ENCODE measurements at places on chromosomes 16 and 17.

- DNase-seq = no peak
Observed at GRCh38 chr16:3868967-3869366, 11.5 kb downstream of the CREBBP start.

DNA sequence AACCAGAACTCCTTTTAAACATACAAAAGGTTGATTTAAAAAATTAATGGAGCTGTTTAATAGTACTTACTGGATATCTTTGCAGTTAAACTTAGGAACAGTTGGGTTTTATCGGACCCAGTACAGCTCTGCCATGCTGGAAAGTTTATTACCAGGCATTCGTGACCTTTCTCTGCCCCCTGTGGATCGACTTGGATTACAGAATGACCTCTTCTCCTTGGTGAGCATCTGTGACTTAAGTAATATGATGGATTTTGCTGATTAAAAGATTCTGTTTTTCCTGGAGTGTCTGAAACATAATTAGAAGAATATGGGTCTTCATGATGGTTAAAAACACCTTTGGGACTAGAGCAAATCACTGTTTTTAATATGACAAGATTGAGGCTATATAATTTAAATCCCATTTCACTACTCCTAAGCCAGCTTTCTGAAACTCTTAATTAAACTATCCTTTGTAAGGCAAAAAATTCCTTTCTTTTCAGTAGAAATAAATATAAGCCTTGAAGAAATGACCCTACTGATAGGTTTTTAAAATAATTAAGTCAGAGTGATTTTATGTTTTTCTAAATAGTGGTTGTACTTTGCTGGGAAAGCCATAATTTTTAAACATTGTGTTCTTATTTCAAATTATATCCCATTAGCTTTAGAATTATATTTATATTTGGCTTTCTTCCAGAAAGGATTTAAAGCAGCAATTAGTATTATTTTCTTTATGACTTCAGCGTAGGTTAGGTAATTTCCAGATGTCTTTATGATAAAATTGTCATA, 45.7 kb upstream of the KPNB1 start:
- DNase-seq = no peak

DNA sequence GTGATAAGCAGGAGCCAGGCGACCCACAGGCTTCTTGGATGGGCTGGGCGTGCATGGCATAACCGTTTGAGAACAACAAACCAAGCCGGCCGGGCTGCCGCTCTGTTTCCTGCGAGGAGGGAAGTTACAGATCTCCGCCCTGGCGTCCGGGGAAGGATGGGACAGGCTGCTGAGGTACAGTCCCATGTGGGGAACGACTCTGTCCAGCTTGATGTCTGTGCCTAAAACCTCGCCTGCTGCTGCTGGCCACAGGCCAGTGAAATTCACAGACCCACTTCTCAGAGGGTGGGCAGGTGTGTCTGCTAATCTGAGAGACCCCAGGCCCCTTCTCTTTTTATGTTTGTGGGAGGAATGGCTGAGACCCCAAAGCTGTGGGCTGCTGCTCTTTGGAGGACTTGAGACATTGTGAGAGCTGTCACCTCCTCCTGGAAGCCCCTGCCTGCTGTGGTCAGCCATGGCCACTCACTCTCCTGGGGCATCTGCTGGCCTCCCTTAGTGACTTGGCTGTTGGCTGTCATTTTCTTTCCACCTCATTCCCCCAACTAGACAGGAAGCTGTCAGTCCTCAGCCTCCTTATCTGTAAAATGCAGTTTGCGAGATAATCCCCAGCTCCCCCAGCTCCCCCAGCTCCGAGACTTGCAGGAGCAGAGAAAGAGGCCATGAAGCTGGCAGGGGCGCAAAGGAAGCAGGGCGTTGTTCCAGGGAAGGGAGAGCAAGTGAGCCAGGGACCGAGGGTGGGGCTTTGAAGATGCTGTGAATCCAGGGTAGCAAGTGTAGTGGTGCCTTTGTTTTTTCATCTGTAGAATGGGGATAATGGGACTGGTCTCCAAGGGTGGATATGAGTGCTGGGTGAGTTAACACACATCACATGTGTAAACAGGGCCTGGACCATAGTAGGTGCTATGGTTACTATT, 51.0 kb downstream of the CMIP start:
- DNase-seq = peak; percentile 61

DNA sequence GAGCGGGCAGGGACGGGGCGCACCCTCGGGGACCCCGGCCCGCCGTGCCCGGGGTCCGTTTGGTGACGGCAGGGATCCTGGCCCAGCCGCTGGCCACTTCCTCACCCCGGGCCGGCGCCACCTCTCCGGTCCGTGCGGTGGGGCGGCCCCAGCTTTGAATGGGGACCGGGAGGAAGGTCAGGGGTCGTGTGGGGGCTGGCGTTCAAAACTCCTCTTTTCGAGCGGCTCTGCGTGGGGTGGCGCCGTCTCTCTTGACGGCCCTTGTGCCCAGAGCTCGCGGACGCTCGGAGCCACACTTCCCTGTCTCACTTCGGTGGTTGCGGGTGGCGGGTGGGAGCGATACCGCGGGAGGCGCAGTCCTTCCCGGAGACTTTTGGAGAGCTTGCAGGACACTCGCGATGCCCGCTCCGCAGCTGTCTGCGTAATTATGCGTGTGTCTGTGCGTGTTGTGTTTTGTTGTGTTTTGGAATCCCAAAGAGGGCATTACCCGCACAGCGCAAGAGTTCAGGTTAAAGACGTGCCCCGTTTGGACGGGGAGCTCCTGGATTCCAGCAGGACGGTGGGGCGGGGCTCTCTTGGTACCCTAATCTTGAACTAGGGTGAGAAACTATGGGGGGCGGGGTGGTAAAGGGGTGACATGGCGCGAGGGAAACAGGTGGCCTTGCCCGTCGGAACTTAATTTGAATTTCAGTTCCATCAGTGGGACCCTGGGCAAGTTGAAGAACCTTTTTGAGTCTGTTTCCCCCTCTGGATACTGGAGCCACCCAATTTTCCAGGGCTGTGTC, 637 bp downstream of the PLCG2 start:
- peak; percentile 69 for DNase-seq

DNA sequence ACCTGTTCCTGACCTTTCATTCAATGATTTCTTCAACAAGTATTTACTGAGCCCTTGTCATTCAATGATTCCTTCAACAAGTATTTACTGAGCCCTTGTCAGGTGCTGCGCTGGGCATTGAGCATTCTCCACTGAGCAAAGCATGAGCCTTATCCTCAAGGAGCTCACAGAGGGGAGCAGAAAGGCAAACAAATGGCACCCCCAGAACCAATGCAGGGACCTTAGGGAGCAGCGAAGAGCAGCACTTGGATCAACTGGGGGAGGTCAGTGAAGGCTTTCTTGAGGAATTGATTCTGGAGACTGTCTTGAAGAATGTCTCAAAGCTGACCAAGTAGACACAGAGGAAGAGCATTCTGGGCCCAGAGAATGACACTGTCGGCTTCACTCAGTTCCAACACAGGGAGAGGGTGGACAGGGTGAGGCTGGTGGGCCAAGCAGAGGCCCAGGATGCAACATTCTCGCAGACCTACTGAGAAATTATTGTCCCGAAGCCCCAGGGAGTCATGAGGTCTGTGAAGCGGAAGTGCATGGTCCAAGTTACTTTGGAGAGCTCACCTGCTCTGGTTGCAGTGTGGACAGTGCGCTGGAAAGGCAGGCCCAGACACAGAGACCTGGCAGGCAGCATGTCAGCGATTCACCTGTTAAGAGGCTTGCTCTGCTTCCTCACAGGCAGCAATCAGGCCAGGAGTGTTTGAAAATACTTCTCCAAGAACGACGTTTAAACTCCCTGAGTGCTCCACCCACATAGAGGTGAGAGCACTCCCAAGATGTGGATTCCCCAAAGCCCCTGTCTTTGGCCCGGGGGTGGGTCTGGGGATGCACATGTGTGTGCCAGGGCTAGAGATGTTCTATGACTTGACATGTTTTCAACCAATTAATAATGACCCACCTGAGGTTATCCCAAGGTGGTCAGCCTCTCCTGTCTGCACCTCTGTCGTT, 3.2 kb upstream of the MPO start:
- peak; percentile 84 for DNase-seq

GRCh38 chr16:2785101-2785991, 2.0 kb downstream of the PRSS33 start:
- peak; percentile 33 for DNase-seq

DNA sequence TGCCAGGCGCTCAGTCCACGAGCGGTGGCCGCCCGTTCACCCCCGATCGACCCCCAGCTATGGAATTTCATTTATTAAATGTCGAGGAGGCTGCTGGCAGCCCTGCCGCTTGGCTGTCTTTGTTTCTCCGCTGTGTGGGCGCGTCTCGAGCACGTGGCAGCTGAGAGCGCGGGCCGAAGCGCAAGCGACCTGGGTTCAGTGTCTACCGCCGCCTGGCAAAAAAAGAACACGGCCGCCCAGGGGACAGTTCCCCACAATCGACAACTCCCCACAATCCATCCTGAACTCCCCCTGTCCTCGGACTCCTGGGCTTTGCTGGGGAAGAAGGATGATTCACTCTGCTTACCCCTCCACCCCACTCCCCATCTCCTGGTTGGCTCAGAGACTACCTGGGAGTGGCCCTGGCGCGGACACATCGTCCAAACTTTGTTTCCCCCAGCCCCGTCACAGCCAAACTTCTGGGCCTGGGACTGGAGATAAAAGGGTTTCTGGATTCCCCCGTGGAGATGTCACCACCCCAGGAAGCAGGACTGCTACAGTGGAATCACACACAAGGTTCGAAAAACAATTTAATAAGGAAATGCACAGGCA, 1.7 kb upstream of the ANKRD13B start:
- DNase-seq = no peak

DNA sequence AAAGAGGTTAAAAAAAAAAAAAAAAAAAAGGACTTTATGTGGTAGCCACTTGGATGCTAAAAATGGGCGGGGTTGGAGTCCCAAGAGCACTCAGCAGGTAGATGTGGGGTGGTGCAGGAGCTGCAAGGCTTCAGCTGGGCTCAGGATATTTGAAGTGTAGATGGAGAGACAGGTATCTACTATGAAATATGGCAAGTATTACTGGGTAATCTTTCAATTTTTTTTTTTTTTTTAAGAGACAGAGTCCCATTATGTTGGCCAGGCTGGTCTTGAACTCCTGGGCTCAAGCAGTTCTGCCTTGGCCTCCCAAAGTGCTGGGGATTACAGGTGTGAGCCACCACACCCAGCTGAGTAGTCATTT, 7.6 kb downstream of the TUFM start:
- no peak for DNase-seq

- no peak for DNase-seq
Observed at GRCh38 chr17:61555127-61555566, 35.9 kb downstream of the NACA2 start.

- DNase-seq = no peak
Observed at GRCh38 chr16:82157534-82157812, 12.6 kb downstream of the MPHOSPH6 start.

- DNase-seq = peak; percentile 81
Observed at GRCh38 chr17:81272616-81273015, 22.5 kb downstream of the SLC38A10 start.

GRCh38 chr17:4309897-4310296, 46.1 kb upstream of the ANKFY1 start:
- DNase-seq = no peak

- no peak for DNase-seq
Observed at GRCh38 chr16:53059672-53060071, 4.9 kb downstream of the CHD9 start.

DNA sequence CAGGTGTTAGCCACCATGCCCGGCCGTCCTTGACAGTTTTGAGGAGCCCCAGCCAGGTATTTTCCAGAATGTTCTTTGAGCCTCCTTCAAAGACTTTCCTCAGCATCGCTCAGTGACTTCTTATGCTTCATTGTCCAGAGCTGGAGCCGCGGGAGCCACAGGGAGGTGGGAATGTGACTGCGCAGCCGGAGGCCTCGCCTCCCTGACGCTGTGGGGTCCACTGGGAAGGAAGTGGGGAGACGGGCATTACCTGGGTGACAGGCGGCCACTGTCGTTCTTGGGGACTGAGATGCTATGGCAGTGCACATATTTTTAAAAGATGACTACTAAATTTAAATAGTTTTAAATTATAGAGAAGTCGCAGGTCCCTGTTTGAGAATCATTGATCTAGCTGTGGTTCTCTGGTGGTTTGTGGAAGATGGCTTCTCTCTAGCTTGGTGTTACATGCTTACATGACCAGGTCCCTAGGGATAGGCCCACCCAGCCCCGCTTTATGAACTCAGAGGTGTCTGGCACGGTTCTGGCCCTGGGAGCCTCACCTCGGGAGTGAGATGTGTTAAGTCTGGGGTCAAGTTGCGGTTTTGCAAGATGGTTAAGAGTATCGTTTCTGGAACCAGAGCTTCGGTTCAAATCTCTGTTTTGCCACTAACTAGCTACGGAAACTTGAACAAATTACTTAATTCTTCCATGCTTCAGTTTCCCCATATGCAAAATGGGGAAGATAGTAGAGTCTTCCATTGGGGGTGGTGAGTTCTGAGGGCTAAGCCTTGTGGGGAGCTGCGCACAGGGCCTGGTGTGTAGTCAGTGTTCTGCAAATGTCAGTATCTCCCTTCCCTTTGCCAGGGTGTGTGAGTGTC, 53.0 kb downstream of the ATP2C2 start:
- DNase-seq = no peak

DNA sequence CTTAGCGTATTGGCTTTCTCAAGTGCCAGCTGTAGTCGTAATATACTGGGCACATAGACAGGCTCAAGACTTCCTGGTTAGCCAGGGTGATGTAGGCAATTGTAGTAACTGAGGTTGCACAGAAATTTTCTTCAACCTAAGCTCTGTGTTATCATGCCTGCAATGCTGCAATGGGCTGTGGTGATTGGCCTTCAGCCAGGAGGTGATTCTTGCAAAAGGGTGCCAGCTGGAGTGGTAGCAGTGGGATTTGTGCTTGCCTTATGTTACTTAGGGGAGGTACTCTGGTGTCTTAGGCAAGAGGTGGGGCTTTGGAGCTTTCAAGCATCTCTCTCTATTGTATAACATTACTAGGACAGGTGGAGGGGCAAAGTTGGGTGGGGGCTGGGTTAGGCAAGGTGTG, 495.1 kb downstream of the CDH11 start:
- no peak for DNase-seq

GRCh38 chr16:78783570-78784079, 684.2 kb downstream of the WWOX start:
- DNase-seq = no peak
